Left forelimb (tissue), 1 donor: ENCODE measurements at places on chromosomes 4 and X.

DNA sequence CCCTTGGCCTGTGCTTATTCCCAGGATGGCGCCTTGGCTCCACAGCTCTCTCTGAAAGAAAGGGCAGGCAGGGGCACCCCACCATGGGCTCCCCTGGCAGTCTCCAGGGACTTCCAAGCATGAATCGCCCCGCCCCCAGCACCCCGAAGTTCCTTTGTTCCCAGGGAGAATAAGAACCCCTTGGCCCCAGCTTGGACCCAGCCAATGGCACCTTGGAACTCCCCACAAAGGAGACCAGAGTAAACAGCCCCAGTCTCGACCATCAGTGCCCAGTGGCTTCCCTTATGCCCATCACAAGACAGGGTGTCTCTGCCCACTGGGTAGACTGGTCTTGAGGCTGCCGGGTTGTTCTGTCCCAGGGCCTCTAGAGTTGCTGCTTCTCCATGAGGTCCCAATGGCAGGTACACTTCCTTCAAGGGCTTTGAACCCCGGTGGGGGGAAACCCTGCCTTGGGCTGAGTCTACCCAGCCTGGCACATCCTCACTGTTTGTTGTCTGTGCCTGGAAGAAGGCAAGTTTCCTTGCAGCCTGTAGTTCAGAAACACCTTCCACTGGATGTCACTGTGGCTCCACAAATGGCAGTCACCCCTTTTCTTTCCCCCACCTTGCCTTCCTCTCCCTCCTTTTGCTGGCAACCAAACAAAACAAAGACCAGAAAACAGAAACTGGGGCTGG lies 30.8 kb downstream of the NBDY start:
- no peak for DNase-seq

DNA sequence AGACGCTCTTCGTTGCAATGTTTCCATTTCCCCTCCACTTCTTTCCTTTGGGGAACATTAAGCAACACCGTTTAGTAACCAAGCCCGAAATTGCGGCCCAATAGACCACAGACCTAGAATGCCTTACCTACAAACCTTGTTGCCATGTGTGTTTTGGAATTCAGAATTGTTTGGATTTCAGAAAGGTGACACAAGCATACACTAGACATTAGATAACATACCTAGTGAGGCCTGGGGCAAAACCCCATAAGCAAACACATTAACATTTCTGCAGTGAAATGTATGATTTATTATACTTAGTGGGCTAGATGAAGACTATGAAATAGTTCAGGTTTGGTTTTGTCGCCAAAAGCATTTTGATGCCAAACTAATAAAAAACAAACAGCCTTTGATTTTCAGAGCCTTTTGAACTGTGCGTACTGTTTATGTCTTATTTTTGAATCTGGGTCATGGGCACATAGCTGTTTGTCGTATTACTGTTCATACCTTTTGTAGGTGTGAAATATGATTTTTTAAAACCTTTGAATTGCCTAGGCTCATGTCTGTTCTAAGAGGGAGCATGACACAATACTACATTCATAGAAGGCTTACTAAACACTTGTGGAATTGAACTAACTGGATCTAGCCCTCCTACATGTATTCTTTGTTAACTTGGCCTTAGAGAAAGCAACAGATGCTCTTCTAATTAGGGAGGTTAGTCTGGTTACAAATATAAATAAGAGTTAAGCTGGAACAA lies 88.6 kb upstream of the TMEM164 start:
- DNase-seq, result no peak

GRCh38 chr4:184196730-184197385 lies 20.8 kb downstream of the ENPP6 start:
- no peak for DNase-seq

GRCh38 chrX:21408307-21408706 lies 34.1 kb downstream of the CNKSR2 start:
- DNase-seq, result no peak

GRCh38 chr4:15345134-15345533 lies 82.7 kb upstream of the C1QTNF7 start:
- no peak for DNase-seq

GRCh38 chr4:139958739-139959098 lies 195.3 kb downstream of the MAML3 start:
- no peak for DNase-seq

- DNase-seq, result no peak
These were observed 2.4 kb upstream of the EGF start for GRCh38 chr4:109910256-109910655.

DNA sequence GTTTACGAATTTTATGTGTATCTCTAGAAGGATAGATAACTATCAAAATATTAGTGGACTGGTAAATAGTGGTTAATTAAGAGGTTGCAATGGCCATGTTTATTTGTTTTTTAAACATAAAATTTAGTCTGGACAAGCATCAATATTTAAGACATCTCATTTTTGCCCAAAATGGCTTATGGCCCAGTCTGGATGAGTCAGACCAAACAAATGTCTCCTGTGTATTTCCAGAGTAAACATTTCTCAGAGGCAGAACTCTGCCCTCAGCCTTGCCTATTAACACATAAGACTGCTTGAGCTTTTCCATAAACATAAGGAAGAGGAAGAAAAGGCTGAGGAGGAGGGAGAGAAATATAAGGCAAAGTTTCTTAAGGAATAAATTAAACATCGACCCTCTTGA lies 277.1 kb upstream of the DIAPH2 start:
- DNase-seq, result no peak

DNA sequence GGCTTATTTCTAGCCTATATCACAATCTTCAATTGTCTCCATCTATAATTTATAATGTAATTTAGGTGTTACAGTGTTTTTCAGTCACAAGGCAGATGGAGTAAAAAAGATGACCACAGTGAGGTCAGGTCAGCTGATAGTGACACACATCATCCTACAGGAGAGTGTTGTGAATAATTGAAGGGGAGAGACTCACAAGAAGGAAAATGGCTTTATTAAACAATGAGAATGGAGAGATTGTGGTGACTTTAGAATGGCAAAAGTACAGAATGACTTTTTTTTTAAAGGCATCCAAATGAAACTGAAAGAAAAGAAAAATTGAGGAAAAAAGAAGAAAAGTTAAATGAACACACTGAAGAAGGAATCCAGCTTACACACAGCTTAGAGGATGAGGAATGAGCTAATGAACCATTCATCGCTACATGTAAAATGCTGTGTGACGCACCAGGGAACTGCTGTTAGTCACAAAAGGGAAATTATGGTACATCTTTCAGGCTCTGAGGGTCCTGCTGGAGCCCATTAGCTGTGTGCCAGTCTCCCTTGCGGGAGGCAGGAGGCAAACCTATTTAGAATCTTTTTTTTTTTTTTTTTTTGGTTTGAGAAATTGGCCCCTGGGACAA lies 56.6 kb downstream of the SPRY1 start:
- no peak for DNase-seq

- DNase-seq, result no peak
These were observed 483.6 kb downstream of the BCOR start for GRCh38 chrX:39613997-39614679.

- no peak for DNase-seq
These were observed 51.4 kb downstream of the SHROOM4 start for GRCh38 chrX:50762578-50762977.

GRCh38 chrX:145502670-145503069 lies 255.4 kb downstream of the SPANXN1 start:
- DNase-seq, result no peak

- DNase-seq, result no peak
These were observed 15.4 kb downstream of the FAM9C start for GRCh38 chrX:13028871-13029636.

GRCh38 chr4:113179091-113179490 lies 129.6 kb downstream of the ANK2 start:
- no peak for DNase-seq

- no peak for DNase-seq
These were observed at the start of gene CXCL11 for GRCh38 chr4:76035799-76036380. TSS of gene CXCL11 (minus strand) at chr4:76036070. CDS start at chr4:76035987, 83 bp downstream.

DNA sequence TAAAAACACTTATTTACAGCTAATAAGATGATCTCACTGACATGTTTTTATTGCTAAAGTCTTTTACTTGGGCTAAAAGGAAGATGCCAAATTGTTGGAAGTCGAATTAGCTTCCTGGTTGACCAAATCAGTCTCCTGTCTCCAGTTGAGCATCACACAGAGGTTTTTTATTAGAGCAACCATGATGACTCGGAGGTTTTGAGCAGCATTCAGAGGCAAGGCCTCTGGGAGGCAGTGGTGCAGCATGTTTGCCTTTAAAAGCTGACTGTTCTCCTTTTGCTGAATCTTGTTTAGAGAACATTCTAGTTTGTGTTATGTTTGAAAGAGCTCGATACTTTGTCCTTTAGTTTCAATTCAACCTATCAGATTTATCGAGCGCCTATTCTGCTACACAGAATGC lies 2.1 kb downstream of the UCHL1 start:
- DNase-seq, result no peak

GRCh38 chr4:13169731-13170525 lies 314.2 kb downstream of the RAB28 start:
- DNase-seq, result no peak

DNA sequence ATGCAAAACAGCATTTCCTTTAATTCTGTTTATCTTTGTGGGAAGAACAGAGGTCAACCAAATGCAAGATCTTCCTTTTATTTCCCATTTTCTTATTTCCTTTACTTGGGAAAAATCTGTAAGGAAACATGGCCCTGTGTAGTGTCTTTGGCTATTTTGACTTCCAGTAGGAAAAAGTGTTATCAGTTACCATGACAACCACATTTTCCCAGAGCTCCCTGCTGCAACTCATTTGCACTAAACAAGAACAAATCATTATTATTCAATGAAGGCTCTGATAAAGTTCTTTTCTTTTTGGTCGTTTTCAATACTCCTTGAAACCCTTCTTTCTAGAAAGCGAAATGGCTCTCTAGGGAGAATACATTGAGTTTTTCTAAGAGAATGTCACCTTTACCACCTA lies 117.2 kb upstream of the DDX53 start:
- no peak for DNase-seq

GRCh38 chrX:121479406-121479805 lies 432.0 kb downstream of the GLUD2 start:
- DNase-seq, result no peak

DNA sequence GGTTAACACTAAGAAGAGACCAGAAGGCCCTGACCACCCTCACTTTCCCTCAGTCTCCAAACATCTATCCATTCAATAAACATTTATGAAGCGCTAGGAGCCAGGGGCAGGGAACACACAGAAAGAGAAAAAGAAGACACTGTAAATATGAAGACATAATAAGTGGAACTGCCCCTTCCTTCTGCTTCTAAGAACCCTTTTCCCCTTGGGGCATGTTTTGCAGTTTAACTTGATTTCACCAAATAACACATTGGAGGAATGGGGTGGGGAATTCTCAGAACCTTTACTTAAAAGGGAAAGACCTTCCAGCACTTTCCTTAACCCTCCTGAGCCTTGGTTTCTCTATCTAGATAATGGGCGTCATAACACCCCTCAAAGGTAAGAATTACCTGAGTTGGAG lies 42.3 kb downstream of the RBM47 start:
- DNase-seq, result no peak

- DNase-seq, result no peak
These were observed 380.7 kb downstream of the ADGRL3 start for GRCh38 chr4:61580721-61581377.

DNA sequence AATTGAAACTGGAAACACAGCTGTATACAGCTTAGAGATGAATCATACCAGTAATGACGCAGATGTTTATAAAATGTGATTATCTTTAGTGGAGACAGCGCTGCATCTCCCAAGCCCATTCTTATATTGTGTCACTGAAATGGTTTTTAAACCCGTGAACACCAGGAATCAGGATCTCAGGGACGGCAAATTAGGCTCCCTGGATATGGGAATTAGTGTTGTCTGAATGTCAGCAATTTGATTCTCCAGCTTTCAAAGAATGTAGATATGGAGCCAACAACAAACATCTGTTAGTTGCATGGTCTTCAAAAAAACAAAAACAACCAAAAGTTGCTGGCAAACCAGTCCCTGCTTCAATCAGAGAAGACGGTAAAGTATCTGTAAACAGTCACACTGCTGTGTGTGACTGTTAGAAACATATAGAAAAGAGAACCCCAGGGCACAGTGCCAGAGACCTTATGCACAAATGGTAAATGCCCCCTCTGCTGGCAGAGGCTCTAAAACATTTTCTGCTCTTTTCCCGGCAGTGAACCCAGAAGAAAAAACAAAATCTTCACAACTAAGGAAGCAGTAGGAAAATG lies 351.9 kb upstream of the FTHL17 start:
- peak; percentile 61 for DNase-seq

GRCh38 chrX:22135171-22135711 lies 103.1 kb downstream of the PHEX start:
- DNase-seq, result no peak

- no peak for DNase-seq
These were observed 51.9 kb downstream of the ARX start for GRCh38 chrX:24963823-24964222.

- no peak for DNase-seq
These were observed 127.2 kb downstream of the FBXW7 start for GRCh38 chr4:152408514-152409327.

DNA sequence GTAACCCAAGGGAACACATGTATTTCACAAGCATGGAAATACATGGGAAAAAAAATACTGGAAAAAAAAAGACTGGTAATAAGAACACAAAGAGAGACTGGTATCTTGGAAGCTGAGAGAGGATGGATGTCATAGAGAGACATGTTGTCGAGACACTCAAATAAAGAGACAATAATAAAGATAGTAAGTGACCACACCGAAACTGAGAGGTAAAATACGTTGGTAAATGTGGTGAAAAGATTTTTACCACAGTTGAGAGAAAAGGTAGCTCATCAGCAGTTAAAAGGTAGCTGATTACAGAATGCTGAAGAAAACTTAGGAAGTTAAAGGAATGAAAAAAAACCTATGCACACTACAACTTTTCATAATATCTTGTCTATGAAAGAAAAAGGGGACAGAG lies 81.1 kb downstream of the ARAP2 start:
- no peak for DNase-seq

DNA sequence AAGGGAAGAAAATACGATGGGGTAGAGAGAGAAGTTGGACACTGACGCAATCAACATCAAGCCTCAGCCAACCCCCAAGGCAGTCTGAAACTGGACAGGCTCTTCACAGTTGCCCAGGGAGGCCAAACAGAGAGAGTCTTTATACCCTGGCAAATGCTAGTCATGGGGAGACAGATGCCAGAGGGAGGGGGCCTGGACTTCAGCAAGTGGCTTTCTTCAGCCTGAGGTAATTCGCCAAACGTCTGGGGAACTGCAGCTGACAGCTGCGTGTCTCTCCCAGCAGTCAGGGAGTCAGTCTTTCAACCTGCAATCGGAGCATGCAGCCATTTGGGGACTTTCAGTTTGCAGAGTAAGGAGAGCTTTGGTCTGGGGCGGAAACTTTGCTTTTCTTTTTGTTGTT lies 521.6 kb downstream of the TRIML1 start:
- DNase-seq, result no peak
